CD8-positive, alpha-beta memory T cell (primary cell): ENCODE measurements at places on chromosomes 7 and 10.

DNA sequence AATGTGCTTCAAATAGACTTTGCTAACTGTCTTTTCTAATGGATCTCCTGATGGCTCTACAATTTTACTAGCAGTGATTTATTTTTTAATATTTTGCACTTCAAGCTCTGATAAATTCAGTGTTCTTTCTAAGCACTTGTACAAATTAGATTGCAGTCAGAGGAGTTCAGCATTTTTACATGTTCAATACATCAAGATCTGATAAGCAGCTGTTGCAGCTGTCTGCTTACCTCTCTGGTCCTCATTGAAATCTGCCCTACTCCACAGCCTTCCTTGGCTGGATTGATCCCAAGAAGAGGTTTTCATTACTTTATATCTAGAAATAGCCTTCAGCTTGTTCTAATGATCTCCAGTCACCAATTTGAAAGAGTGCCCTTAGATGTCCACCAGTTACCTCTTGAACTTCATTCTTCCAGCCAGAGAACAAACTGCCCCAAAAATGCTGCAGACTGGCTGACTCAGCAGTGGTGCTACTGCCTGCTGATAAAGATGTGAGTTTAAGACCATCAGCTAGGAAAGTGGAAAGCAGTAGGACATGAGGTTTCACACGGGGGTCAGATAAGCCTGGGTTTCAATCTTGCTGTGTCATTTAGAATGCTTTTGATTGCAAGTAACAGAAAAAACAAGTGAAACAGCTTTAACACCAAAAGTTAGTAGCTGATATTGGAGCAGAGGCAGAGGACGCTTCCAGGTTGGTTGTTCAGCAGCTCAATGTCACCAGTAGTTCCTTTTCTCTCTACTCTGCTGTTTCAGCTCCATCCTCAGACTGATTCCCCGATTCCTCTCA, 350.9 kb upstream of the NPVF start:
- DNase-seq, result no peak

- no peak for DNase-seq
Measured at GRCh38 chr7:69949122-69949521, 350.8 kb downstream of the AUTS2 start.

DNA sequence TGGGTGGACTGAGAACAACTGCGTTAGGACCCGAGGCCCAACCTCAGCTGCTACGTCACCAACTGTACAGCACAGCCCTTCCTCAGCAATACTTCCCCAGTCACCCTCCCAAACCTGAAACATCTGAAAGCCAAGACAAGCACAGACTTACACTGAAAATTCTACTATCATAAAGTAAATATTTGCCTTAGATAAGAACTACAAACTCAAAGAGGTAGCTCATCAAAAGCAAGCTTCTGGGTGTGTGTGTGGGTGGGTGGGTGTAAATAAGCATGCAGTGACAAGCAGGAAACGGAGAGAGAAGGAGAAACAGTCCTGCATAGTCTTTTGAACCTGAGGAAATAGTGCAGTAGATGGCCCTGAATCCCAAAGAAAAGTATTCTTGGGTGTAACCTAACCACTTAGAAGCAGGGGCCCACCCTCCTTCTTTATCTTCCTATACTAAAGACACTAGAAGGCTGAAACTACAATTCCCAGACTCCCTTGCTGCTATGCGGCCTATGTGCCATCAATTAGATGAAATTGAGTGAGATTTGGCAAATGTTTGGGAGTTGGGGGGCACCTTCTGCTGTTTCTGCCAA, 18.7 kb downstream of the SLC25A13 start:
- DNase-seq, result no peak

- no peak for DNase-seq
Measured at GRCh38 chr10:80697926-80698325, 160.2 kb downstream of the SH2D4B start.

GRCh38 chr10:26269754-26270153, 53.2 kb downstream of the GAD2 start:
- DNase-seq, result no peak

- no peak for DNase-seq
Measured at GRCh38 chr7:103080923-103081322, 6.0 kb downstream of the ARMC10 start.

- DNase-seq, result no peak
Measured at GRCh38 chr10:74384615-74385183, 233.7 kb downstream of the ADK start.

GRCh38 chr7:3232228-3232627, 68.8 kb upstream of the SDK1 start:
- DNase-seq, result no peak

- DNase-seq, result no peak
Measured at GRCh38 chr7:1026721-1027161, 17.6 kb upstream of the GPR146 start.
